T-helper 22 cell (primary cell): ENCODE measurements at places on chromosomes 2 and 18.

DNA sequence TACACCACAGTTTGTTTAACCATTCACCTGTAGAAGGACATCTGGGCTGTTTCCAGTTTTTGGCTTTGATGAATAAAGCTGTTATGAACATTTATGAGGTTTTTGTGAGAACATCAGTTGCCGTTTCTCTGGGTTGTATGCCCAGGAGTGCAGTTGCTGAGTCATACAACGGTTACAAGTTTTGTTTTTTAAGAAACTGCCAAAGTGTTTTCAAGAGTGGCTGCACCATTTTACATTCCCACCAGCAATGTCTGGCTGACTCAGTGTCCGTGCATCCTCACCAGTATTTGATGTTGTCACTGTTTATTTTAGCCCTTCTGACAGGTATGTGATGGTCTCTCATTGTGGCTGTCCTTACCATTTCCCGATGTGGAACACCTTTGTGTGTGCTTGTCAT lies 48.0 kb upstream of the GPR17 start:
- DNase-seq, result no peak

DNA sequence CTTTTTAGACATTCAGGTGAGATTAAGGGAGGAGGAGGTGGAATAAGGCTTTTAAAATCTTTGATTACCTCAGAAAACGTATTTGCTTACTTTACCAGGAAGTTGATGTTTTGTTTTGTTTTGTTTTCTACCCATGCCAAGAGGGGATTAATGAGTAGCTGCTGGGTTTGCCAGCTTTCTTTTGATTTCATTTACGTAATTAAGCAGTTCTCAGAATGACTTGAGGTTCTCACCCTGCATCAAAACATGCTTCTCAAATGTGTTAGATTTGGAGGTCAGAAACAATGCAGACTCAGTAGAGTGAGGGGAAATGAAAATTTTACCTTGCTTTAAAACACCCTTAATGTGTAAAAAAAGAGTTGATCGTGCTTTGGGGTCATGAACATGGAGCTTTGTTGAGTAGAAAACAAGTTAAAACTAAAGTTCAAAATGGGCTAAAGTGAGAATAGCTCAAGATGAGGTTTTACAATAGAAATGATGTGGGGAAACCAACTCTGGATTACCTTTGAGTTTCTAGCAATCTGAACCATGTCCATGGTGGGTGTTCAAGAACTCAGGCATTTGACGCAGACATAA lies 217.1 kb upstream of the EPAS1 start:
- DNase-seq, result no peak

DNA sequence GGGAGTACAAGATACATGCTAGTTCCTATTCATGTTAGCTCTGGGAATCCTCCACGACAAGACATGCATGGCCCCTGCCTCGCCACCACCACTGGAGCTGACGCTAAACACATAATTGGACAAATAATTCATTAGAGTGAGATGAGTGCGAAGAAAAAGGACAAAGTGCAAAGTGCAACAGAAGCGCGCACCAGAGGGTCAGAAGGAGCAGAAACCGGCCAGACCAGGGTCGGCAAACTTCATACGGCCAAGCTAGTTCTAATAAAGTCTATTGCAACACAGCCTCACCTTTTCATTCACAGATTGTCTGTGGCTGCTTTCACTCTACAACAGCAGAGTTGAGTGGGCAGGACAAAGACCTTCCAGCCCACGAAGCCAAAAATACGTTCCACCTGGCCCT lies 266.1 kb upstream of the KLHL29 start:
- no peak for DNase-seq

DNA sequence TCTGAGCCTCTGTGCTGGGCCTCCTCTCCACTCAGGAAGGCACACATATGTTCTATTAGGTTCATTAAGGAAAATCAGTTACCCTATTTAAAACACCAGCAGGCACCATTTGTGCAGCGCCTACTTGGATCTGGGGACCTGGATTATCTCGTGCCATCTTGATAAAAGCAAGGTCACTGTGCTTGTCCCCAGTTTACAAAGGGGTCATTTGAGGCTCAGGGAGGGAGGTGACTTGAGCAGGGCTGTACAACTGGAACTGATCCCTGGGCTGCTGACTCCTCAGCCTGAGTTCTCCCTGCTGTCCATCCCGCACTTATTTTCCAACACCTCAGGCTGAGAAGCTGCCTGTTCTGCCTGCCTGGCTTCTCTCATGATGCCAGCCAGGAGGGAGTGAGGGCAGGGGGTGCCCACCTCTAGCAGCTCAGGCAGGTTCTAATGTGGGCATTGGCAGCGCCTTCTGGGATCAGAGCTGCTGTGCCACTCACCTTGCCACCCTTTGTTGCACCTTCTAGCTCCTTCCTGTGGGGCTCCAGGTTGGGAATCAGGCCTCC lies 120.3 kb downstream of the GLI2 start:
- no peak for DNase-seq

- peak; percentile 62 for DNase-seq
These were observed 1.8 kb downstream of the GYPC start for GRCh38 chr2:126657636-126658318.

GRCh38 chr2:85647823-85648526 lies 20.0 kb downstream of the SFTPB start:
- no peak for DNase-seq

- DNase-seq, result no peak
These were observed 51.4 kb downstream of the ITGAV start for GRCh38 chr2:186641132-186641806.

GRCh38 chr2:216648105-216648504 lies 14.9 kb downstream of the IGFBP2 start:
- no peak for DNase-seq

- no peak for DNase-seq
These were observed 168.5 kb upstream of the SLC39A10 start for GRCh38 chr2:195488567-195488966.

- no peak for DNase-seq
These were observed 171.6 kb upstream of the PIEZO2 start for GRCh38 chr18:11320986-11321385.

DNA sequence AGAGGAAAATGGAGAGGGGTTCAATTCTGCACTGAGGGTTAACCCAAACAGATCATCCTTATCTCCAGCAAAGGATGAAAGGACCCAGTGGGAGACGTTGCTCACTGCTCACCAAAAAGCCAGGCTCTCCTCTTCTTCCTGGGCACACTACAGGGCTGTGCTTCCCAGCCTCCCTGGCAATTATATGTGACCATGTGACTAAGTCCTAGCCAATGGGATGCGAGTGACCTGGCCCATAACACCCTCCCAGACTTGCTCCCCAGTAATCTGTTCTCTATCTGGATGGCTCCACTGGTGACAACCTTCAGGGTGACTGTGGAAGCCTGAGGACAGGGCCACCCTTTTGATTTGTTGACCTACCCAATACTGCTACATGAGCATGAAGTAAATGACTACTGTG lies 10.9 kb upstream of the PRKCE start:
- no peak for DNase-seq
